Uterus (tissue), 4 donors: ENCODE measurements at places on chromosomes 7 and 10. TPM values are rescaled to one million over a fixed set of nuclear protein-coding genes. Genes with fewer than 3 reads are reported as not detected.

NUTM2E gene
- total RNA-seq, result not detected

GRCh38 chr7:122217125-122217524 lies 73.1 kb upstream of the AASS start:
- H3K27me3 ChIP-seq, result no peaks in the 10 kb centered on the region
- H3K4me3 ChIP-seq, result no peak overlapping the region
- H3K27ac ChIP-seq, result no peak overlapping the region
- DNase-seq, result no peak

PTCD1 gene
- 9.4 TPM for total RNA-seq

GRCh38 chr10:17229016-17229716 lies 1.1 kb downstream of the VIM start:
- DNase-seq, result peak; percentile 93
- H3K4me3 ChIP-seq, result peak overlapping the region; percentile 93
- H3K27ac ChIP-seq, result peak overlapping the region; percentile 100
- no peaks in the 10 kb centered on the region for H3K36me3 ChIP-seq

GRCh38 chr7:56222866-56223265 lies 106.6 kb upstream of the NUPR2 start:
- no peaks in the 10 kb centered on the region for H3K27me3 ChIP-seq
- H3K4me3 ChIP-seq, result no peak overlapping the region
- H3K36me3 ChIP-seq, result no peaks in the 10 kb centered on the region
- DNase-seq, result no peak

NPS gene
- total RNA-seq, result not detected

DNA sequence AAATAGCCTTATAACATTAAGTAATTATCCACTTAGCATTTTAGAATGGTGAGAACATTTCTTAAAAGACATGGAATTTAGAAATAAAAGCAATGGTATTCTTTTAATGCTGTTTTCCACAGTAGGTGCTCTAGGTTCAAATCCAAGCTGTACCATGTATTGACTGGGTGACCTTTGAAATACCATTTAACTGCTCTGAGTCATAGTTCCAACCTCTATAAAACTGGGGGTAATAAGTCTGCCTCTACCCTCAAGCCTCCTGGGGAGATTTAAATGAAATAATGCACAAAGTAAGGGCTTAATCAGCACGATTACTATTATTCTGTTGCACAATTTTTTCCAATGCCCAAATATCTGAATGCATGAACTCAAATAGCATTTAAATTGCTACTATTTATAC lies 236.4 kb upstream of the CCDC6 start:
- no peak overlapping the region for H3K4me3 ChIP-seq
- H3K27me3 ChIP-seq, result no peaks in the 10 kb centered on the region
- DNase-seq, result no peak
- H3K27ac ChIP-seq, result no peak overlapping the region

C7orf57 gene
- total RNA-seq, result not detected

PGAM2 gene
- total RNA-seq, result not detected

DNA sequence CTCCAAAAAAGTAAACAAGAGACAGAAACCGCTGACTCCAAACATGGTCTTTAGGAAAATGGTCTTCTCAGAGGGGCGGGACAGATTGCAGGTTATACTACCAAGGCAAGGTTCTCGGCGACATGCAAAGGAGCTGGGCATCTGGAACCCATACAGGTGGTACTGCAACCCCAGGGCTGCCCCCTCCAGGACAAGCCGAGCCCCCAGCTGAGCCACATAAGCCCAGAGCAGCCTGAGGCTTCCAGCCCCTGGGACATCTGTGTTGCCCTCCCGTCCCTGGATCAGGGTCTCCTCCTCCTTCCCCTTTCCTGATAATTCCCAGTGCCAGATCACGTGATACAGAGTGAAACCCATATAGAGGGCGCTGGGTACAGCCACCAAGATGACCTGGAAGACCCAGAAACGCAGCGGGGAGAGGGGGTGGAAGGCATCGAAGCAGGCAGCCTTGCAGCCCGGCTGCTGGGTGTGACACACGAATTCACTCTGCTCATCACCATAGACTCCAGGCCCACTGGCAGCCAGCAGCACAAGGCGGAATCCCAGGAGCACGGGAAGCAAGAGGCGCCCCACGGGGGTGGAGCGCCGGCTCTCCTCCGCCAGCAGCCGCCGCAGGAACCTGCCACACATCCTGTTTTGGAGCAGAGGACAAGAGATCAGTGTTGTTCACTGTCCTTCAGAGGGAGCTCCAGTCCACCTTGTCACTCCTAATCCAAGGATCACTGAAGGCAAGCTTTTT lies at the start of gene GJC3:
Gene GJC3 (minus strand): TSS at position 627 of the 736 bp plus-strand sequence. CDS start 0 bp downstream, at position 627.
- H3K27me3 ChIP-seq, result no peaks in the 10 kb centered on the region
- H3K27ac ChIP-seq, result peak within 1 kb of the TSS; percentile 2
- DNase-seq, result peak; percentile 33
- H3K36me3 ChIP-seq, result no peaks in the 10 kb centered on the region
- no peaks in the 10 kb centered on the region for H3K4me1 ChIP-seq

DNA sequence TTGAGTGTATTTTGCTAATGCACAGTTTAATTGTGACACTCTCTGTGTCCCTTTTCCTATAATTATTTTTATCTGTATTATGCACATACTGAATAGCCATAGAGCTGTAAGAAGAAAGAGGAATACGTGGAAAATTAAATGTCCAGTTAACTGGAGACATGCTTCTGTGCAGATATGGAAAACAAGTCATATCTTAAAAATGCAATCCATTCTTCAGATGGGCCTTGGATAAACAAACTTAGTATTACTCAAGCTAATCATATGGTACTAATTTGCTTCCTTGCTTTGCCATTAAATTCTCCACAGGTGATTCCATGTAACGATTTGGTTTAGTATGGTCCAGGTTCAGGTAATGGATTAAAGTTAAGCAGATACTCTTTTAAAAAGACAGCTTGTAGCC lies 201.2 kb upstream of the CELF2 start:
- no peaks in the 10 kb centered on the region for H3K36me3 ChIP-seq
- no peaks in the 10 kb centered on the region for H3K4me1 ChIP-seq
- H3K27me3 ChIP-seq, result no peaks in the 10 kb centered on the region
- H3K27ac ChIP-seq, result no peak overlapping the region

DNA sequence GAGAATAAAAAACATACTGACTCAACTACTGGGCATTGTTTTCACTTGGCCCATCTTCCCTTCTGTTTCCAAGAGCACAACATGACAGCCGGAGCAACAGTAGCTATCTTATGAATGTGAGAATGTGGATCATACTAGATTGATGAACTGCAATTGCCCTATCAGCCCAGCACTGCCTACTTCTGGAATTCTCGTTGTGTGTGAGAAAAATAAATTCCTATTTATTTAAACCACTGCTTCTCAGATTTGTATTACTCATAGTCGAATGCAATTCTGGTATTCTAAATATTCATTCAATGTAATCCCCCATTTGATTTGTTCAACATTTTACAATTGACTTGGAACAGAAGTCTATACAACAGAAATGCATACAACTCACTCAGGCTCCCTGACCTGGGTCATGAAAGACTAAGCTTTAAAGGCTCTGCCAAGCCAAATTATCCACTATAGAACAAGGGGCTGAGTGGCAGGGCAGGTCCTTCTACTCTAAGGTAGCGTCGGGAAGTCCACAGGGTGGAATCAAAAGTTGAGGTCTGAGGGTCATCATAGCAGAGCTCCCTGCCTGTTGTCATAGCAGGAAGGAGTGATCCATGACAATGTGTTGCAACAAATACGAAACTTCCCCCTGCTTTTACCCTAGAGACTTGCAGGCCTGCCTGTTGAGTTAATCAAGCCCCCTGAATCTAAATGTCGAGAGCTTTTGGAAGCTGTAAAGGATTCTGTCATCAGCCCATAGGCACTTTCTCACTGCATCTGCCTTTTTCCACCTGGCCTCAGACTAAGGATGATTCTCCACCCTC lies 12.4 kb upstream of the JAZF1 start:
- no peak overlapping the region for H3K4me3 ChIP-seq
- DNase-seq, result no peak

NRG3 gene
- 1.0 TPM for total RNA-seq

DNA sequence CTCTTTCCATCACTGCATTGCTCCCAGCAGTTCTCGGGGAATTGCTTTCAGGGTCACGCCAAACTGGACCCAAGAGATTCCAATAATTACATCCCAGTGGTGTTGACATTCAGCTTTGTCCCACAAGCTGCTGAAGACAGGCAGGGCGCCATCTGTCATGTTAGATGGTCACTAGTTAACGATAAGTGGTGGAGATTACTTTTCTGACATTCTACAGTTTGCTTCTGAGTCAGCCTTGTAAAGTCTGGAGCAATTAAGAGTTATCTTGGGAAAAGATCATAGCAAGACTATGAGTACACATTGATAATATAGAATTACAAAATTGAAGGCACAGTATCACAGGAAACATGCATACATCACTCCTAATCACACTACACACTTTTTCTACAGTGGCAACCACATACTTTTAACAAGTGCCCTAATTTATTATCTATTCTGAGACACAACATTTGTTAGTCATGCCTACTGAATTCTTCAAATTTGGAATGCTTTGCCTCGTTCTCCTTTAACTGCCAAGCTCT lies 41.9 kb downstream of the SEMA3C start:
- no peaks in the 10 kb centered on the region for H3K27me3 ChIP-seq
- H3K4me1 ChIP-seq, result no peaks in the 10 kb centered on the region
- no peak for DNase-seq
- H3K36me3 ChIP-seq, result no peaks in the 10 kb centered on the region

SLC39A12 gene
- not detected for total RNA-seq

GRCh38 chr7:96723622-96724021 lies 14.0 kb upstream of the SEM1 start:
- no peak overlapping the region for H3K4me3 ChIP-seq
- no peaks in the 10 kb centered on the region for H3K36me3 ChIP-seq
- no peak for DNase-seq
- H3K27me3 ChIP-seq, result no peaks in the 10 kb centered on the region

DNA sequence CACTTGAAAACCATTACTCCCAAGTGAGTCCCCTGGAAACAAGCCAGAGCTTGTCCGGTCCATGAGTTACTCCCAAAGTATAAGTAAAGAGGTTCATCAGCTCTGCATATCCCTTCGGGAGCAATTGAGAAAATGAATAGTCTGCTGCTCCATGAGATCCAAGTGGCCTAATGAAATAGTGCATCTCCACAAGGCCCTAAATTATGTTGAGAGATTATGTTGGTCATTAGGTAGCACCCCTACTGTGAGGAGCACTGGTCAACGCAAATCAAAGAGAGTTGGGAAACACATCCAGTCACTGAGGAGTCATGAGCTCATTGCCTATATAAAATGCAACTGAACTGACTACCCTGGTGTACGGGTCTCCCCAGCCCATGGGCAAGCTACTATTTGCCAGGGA lies 205.5 kb upstream of the AOAH start:
- no peaks in the 10 kb centered on the region for H3K4me1 ChIP-seq
- H3K27me3 ChIP-seq, result no peaks in the 10 kb centered on the region
- H3K4me3 ChIP-seq, result no peak overlapping the region
- no peak for DNase-seq

GRCh38 chr10:71290806-71291527 lies 28.1 kb upstream of the SLC29A3 start:
- no peaks in the 10 kb centered on the region for H3K4me1 ChIP-seq
- no peak overlapping the region for H3K27ac ChIP-seq
- no peak for DNase-seq
- H3K36me3 ChIP-seq, result no peaks in the 10 kb centered on the region
- no peaks in the 10 kb centered on the region for H3K27me3 ChIP-seq

- no peak overlapping the region for H3K4me3 ChIP-seq
- H3K27me3 ChIP-seq, result no peaks in the 10 kb centered on the region
- no peak for DNase-seq
- H3K36me3 ChIP-seq, result no peaks in the 10 kb centered on the region
- H3K27ac ChIP-seq, result no peak overlapping the region
Observed at GRCh38 chr10:58967551-58968388, 208.7 kb upstream of the PHYHIPL start.

DNA sequence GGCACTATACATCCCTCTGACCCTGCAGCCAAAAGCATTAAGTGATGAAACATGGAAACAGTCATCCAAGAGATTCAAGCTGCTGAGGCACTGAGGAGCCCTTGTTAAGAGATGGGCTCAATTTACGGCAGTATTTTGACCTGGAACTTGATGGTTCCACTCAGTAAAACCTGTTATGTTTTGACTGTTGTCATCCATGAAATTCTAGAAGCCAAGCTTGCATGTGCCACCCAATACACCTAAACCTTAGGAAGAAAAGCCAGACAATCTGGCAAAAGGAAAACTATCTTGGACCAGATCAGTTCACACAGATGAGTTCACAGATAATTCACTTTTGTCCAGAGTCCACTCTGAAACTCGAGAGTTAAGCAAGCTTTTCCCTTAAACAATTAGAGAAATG lies 53.2 kb downstream of the ICA1 start:
- H3K27me3 ChIP-seq, result no peaks in the 10 kb centered on the region
- no peak for DNase-seq
- no peak overlapping the region for H3K4me3 ChIP-seq
- no peak overlapping the region for H3K27ac ChIP-seq
- no peaks in the 10 kb centered on the region for H3K4me1 ChIP-seq

GRCh38 chr7:142459551-142459963 lies 201.7 kb upstream of the PRSS58 start:
- no peak overlapping the region for H3K4me3 ChIP-seq
- no peak for DNase-seq
- no peaks in the 10 kb centered on the region for H3K4me1 ChIP-seq
- no peaks in the 10 kb centered on the region for H3K36me3 ChIP-seq
- no peak overlapping the region for H3K27ac ChIP-seq

NSUN6 gene
- total RNA-seq, result 8.5 TPM

DNA sequence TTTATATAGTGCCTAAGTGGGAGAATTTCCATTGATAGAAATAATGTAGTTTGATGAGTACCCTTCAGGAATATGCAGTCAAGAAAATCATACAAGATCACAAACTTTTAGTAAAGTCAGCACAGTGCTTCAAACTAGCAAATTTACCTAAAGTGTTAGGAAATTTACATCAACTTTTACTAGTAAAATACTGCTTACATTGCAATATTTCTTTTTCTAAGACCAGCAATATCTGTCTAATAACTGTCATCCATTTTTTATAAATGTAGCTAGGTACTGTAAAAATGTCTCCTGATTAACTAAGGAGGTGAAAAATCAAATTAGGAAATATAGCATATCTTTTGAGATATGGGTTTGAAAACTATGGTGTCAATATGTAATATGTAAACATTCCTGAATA lies 405.4 kb downstream of the MDFIC start:
- H3K4me3 ChIP-seq, result no peak overlapping the region
- DNase-seq, result no peak
- H3K4me1 ChIP-seq, result no peaks in the 10 kb centered on the region
- no peaks in the 10 kb centered on the region for H3K27me3 ChIP-seq
- no peaks in the 10 kb centered on the region for H3K36me3 ChIP-seq

FAM13C gene
- total RNA-seq, result 24.9 TPM

DNA sequence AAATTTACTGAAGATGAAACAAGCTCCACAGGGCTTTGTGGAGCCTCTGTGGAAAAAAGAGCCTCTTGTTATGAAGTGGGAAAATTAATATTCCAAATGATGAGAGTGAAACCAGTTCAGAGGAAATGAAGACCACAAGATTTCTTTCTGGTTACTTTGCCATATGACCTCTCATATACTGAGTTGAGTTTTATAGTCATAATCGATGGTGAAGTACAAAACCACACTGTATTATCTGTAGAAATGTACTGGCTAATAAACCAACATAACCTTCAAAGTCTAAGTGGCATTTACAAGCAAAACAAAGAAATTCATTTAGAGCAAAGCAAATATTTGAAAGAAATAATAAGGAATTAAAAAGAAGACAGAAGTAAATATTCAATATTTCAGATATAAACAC lies 662.6 kb upstream of the ZWINT start:
- no peak overlapping the region for H3K4me3 ChIP-seq
- DNase-seq, result no peak
- no peaks in the 10 kb centered on the region for H3K36me3 ChIP-seq
- H3K27me3 ChIP-seq, result no peaks in the 10 kb centered on the region
- H3K4me1 ChIP-seq, result no peaks in the 10 kb centered on the region

CYP2E1 gene
- 6.9 TPM for total RNA-seq

GRCh38 chr7:133948588-133948987 lies 178.6 kb upstream of the LRGUK start:
- no peaks in the 10 kb centered on the region for H3K36me3 ChIP-seq
- H3K4me3 ChIP-seq, result no peak overlapping the region
- H3K27ac ChIP-seq, result no peak overlapping the region
- H3K4me1 ChIP-seq, result no peaks in the 10 kb centered on the region
- DNase-seq, result no peak
